ENCODE measurements at places on chromosomes 2 and 18.

DNA sequence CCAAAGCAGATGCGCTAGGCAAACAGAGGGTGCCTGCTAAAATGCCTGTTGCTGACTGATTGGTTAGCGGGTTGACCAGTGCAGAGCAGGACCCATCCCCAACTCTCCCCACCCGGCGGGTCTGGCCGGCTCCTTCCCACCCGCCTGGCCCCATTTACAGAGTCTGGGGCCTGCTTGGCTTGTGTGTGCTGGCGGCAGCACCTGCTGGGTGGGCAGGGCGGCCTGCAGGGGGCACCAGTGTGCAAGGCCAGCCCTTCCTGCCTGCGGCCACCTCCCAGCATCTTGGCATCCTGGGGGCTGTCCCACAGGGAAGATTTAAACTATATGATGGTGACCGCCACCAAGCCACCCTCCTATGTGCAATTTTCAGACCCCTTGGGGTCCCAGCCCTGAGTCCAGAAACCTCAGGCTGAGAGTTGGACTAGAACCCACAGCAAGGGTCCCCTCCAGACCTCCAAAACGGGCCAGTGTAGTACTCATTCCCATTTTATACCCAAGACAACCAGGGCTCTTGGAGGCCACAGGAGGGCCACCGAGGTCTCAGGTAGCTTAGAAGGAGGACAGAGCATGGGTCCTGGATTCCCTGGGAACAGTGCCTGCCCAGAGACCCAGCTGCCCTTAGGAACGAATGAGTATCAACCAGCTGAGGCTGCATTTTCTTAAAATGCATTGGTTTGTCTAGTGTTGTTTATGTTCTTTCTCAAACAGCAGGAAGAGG, 173.6 kb downstream of the SMAD7 start:
- DNase-seq, result peak; percentile 80

DNA sequence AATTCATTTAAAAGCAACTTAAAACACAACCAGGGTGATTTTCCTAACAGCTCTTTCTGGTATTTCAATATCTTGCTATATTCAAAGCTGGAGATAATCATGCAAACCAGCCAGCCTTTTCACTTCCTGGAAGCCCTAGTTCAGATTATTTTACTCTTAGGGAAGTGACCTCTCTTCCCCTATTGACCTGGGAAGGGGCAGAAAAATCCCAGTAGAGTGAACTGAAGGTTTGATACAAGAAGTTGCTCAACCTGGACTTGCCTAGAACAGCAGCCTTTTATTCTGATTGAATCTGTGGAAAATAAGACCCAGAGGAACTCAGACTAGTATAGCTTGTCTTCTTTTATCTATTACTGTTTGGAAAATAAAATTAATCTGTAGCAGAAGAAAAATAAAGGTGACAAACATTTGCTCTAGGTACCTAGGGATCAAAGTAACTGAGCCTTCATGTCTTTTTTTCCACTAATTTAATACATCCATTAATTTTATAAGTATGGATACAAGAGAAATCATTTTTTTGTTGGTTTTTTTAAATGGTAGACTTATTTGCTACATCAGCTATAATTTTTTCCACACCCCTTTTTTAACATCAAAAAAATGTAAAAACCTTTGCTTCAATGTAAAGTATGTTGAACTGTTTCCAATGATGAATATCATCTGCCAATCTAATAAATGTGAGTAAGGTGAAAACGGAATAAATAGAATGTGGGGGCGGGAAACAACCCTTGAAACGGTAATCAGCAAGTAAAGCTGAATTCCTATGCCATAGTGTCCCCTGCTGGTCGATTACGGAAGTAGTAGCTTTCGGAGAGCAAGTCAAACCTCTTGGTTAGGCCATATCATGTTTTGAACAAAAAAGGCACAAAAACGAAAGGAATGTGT, 629.9 kb downstream of the NRXN1 start:
- peak; percentile 54 for DNase-seq

- no peak for DNase-seq
Measured at GRCh38 chr2:176097820-176098365, 1.7 kb upstream of the HOXD12 start.

GRCh38 chr2:239339726-239340601, 60.9 kb downstream of the HDAC4 start:
- peak; percentile 80 for DNase-seq

DNA sequence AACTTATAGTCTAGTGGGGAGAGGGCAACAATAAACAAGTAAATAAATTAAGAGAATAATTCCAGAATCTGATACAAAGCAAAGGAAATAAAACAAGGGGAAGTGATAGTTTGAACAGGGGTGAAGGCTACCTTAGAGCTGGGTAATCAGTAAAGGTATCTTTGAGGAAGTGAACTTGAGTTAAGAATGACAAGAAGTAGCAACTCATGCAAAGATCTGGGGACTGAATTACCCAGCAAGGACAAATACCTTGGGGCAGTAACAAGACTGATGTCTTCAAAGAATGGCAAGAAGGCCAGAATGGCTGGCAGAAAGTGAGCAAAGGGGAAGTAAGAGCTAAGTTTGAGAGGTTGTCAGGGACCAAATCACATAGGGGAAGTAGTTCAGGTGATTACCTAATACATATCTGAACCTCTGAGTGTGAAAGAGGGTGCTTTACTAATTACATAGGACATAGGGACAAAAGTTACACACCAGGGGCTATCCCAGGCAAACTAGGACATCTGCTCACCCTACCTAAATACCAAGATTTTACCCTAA, 244.6 kb upstream of the HNRNPA3 start:
- DNase-seq, result no peak

- no peak for DNase-seq
Measured at GRCh38 chr2:162282765-162283425, 35.6 kb downstream of the IFIH1 start.

DNA sequence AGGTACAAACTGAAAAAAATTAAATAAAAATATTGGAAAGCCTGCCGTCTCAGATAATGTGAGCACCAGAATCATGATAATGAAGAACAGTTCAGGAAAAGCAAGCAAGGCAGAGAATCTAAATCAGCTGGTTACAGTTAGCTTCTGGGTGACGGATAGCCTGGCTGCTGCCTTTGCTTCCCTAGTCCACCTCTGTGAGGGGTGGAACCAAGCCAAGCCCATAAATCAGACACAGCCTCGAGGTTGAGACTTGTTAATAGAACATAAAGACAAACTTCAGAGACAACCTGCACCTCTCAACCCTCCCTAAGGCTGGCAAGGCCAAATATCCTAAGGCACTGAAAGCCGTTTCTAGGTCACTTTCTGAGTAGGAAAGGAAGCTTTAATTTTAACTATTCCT, 334.7 kb upstream of the SLC39A10 start:
- no peak for DNase-seq

All from RPMI8226 (cell line).